GM12878 (cell line): ENCODE measurements at places on chromosomes 4 and X.

DNA sequence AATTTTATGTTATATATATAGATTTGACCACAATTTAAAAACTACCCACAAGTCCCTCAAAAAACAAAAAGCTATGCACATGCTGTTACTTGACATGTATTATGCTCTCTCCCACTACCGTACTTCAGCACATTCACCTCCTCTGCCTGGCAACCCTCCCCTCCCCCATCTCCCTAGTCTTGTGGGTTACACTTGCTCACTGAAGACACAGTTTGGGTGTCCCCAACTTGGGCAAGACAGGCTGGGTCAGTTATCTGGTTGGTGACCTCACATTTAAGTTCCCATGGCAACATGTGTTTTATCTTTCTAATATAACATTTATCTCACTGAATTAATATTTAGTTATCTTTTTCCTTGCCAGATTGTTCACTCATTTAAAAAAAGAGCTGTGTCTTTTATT lies 32.7 kb downstream of the SEC24D start:
- no peak for DNase-seq

- DNase-seq: no peak
Measured at GRCh38 chr4:164204434-164204833, 549.5 kb upstream of the SMIM31 start.

DNA sequence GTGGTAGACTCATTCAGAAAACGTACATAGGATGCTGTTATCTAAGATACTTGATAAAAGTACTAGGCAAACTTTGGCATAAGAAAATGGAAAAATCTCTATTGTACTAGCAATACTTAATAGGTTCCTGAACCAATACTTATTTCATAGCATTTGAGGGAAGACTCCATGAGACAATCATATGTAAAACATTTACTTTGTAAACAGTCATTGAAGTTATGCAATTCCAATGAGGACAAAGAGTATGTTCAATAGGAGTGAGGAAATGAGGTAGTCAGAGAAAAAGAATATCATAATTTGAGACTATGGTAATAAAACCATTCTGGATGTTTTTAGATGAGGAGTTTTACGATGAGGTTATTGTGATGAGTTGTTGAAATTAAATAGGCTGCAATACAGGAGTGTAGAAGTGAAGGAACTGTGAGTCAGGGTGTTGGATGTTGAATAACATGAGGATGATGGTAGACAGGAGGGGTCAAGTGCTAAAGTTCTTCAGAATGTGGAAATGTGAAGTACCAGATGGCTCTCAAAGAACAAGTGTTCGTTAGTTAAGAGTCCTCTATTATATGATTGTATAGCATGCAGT lies 397.9 kb downstream of the PPP3CA start:
- DNase-seq: no peak

DNA sequence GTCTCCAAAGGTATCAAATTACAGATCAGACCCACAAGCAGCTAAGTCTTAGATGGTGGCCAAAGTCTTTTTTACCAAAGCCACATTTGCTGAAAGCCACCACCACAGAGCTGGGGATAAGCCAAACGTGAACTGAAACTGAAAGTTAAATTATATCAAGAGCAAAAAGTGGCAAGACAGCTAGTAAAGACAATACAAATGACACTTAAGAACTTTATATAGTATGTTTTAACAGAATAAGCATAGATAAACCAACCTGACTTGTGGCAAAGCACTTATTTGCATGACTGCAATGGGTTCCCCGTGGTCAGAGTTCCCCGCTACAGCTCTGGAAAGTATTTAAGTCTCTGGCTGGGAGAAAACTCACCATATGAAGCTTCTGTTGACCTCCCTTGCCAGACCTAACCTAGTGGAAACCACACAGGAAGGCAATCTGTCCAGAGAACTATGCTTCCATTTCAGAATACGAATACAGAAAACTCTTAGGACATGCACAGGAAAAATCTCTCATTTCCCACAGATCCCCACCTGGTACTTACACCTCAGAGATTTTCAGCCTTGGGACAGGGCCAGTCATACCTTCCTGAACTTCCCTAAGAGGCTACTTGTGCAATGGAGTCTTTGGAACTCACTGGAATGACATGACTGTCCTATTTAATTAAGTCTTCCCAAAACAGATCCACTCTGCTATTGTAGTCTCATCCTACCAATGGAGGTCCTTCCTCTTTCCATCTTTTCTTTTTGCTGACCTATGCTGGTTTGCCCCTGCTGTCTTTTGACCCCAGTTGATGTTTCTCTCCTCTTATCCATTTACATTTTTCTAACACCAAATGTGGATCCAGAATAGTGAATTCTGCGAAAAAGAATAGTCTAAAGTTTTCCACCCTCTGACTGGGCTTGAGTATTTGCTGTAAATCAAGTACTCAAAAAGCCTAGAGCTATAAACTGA lies 225.1 kb downstream of the NR3C2 start:
- peak; percentile 41 for DNase-seq

DNA sequence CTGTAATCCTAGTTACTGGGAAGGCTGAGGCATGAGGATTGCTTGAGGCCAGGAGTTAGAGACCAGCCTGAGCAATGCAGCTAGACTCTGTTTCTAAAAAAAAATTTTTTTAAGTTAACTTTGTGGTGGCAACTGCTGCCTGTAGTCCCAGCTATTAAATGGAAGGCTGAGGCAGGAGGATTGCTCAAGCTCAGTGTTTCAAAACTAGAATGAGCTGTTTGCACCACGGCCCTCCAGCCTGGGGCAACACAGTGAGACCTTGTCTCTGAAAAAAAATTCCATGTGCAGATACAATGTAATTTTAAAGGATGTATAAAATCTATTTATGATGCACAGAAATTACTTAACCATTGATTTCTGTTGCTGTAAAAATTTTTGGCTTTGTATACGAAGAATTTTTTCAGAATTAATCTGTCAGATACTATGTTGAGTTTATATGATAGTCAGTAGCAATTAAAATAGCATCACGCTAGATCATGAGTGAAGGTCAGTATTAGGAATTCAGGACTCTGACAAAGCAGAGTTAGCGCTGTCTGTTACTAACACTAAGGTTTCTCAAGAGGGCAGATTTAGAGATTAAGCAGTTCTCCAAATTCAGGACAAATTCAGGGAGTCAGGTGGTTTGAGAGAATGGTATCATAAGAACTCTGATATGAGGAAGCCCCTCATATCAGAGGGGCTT lies 8.3 kb upstream of the AGA start:
- no peak for DNase-seq

GRCh38 chrX:42946544-42947194 lies 168.7 kb upstream of the PPP1R2C start:
- DNase-seq: no peak
